Stimulated activated effector memory CD8-positive, alpha-beta T cell treated with anti-CD3 and anti-CD28 coated beads, Interleukin-12 subunit alpha, Interleukin-12 subunit beta, amount 100 ng/mL, for 72 hours (primary cell): ENCODE measurements at places on chromosomes 16 and 17.

GRCh38 chr17:11284811-11285210 is 43.8 kb downstream of the SHISA6 start:
- no peak for DNase-seq

DNA sequence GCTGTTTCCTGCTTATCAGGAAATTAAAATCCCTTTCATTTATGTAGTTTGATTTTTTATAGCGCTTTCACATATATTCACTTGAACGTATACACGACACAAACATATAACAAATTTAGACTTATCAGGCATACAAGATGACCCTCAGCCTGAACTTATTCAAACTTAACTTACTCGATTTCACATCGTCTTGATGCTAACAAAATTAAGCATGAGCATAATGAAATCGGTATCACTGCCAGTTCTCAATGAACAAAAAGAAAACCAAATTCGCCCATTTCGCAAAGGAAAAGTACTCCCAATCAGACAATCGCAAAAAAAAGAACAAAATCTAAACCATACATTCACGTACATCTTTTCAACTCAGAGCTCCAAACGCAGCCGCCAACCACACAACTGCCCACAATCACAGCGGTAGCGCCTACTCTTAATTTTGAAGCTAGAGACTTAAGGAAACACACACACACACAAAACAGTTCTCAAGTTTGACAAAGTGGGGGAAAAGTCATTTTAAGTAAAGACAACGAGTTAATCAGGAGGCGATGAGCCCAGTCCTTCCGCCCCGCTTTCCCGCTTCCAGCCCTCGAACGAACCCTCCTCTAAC is 1.1 kb downstream of the GJC1 start:
- DNase-seq = no peak

GRCh38 chr17:73613271-73614233 is 30.7 kb downstream of the SDK2 start:
- DNase-seq = no peak

DNA sequence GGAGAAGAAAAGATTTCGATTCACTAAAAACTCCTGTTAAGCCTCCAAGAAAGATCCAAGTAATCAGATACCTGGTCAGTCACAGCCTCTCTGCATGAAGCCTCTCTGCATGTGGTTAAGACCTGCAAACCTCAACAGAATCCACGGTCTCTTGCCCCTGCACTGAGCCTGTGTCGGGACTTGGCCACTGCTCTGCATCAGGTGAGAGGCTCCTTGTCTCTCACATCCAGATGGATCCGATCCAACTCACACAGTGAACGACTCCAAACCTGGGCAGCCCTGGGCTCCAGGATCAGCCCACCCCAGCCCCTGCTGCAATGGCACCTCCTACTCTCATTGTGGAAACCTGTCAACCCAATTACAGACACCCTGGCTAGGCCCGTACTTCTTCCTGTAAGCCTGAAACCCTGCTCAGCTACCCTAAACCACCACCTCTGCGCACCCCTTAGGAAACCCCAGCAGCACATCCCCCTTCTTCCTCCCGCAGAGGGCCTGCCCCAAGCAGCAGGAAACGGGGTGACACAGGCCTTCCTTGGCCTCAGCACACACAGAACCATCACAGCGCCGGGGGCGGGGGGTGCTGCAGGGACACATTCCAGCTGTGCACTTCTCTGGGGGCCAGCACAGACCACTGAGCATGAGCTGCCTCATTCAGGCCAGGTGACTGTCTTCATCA is 129.5 kb downstream of the ANKRD11 start:
- DNase-seq = peak; percentile 54

DNA sequence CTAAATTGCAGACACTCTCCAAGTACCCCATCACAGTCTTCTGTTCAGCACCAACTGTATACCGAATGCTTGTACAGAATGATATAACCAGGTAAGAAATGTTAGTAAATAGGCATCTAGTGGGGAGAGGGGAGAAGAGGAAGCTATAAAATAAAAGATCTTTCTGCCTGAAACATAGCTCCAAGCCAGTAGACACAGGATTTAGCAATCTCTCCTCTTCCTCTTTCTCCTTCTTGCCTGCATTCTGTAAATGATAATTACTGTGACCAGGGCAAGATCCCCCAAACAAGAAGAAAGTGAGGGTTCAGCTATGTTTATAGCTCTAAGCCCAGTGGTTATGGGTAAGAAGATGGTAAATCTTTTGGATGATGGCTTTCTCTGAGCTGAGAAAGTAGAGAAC is 17.9 kb downstream of the ACSM3 start:
- DNase-seq = no peak

DNA sequence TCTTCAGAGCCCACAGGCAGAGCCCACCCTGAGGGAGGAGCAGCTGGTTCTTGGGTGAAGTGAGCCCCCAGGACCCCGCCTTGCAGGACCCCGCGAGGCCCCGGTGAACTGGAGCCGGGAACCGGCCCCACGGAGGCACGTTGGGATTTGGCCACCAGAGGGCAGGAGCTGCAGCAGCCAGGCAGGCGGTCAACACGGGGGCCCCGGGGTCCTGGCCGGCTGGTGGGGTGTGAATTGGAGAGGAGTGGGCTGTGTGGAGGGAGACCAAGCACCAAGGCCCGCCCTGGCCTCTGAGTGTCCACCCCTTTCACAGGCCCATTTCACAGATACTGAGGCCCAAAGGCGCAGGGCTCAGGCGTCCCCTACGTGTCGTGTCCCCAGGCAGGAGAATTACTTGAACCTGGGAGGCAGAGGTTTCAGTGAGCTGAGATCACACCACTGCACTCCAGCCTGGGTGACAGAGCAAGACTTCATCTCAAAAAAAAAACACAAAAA is 2.2 kb downstream of the DPEP1 start:
- no peak for DNase-seq

- no peak for DNase-seq
These were observed 281.9 kb upstream of the ASIC2 start for GRCh38 chr17:33574942-33575445.

- no peak for DNase-seq
These were observed 20.2 kb upstream of the CES1 start for GRCh38 chr16:55853114-55853513.

GRCh38 chr17:64632606-64633005 is 29.5 kb downstream of the SMURF2 start:
- DNase-seq = no peak

GRCh38 chr17:64777415-64778239 is 115.5 kb upstream of the SMURF2 start:
- no peak for DNase-seq

- no peak for DNase-seq
These were observed 35.7 kb upstream of the SSTR5 start for GRCh38 chr16:1036726-1037393.

- DNase-seq = no peak
These were observed 27.5 kb downstream of the MYBBP1A start for GRCh38 chr17:4527566-4528125.

- no peak for DNase-seq
These were observed 86.0 kb upstream of the AMZ2 start for GRCh38 chr17:68161644-68162428.

DNA sequence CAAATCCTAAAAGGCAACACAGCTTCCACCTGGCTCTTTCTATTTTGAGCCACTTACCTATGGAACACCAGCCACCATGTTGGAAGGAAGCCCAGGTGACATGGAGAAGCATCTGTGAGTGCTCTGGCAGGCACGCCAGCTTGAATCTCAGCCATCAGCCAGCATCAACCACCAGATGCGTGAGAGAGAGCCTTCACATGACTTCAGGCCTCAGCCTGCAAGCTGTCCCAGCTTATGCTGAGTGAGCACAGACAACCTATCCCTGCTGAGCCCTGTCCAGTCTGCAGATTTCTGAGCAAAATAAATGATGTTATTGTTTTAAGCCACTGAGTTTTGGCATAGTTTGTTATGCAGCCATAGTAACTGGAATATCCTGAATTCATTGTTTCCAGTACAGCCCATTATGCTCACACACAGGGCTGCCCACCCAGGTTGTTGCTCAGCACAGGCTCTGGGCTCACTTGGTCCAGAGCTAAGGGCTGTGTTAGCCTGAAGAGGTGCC is 35.1 kb downstream of the TMEM238L start:
- DNase-seq = no peak

DNA sequence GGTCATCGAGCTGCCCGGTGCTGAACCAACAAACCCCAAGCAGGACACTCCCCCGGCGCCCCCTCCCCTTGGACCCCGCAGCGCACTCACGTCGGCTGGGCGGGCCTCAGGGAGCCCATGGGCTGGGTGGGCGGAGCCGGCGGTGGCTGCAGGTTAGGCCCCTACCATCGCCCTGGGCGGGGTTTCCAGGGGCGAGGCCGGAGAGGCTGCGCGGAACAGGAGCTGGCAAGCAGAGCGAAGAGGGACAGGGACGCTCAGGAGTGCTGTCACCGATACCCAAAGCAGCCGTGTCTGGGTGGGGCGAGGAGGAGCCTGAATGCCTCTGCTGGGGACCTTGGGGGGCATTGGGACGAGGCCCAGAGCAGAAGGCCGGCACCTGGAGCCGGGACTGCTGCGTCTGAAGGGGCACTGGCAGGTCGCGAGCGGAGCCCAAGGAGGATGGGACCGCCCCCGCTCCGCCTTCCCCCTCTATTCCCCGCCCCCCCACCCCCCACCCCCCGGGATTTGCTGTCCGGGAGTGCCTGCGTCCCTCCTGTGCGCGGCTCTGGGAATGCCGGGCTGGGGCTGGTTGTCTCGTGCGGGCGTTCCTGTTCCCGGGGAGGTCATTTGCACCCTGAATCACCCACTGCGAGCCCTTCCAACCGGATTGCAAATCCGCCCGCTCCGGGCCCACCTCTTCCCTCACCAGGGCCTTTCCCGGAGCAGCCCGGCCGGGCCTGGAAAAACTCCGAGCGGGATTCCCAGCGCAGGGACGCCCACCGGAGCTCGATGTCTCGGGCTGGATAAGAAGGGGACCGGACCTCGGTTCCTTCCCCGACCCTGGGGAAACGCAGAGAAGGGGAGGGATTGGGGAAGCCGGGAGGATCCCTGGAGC is 902 bp downstream of the ARHGAP27 start:
- DNase-seq = peak; percentile 89

DNA sequence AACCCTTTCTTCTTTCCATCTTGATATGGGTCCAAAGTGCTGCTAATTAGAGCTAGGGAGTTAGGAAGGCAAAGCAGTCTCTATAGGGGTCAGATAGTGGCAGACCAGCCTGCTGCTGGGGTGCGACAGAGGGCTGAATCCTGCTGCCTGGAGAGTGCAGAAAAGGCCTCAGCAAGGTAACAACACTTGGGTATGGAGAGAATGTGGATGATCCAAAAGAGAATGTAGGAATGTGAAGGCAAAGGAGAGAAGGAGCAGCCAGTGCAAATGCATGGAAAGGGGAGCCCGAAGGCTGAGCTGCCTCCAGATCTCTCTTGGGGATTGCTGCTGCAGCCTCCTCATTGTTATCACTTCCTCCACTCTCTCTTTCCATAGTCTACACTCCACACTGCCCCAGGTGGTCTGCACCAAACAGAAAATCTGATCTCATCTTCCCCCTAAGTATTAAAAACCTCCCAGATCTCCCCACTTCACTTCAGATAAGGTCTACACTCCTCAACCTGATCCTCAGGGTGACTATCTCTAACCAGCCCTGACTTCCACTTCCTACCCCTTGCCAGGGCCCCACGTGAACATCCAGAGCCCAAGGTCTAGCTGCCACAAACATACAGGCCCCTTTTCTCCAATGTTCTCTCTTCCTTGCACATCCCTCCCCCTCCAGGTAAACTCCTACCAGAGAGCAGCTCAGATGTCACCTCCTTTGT is 28.8 kb downstream of the TOM1L2 start:
- no peak for DNase-seq

- DNase-seq = no peak
These were observed 1.5 kb upstream of the GLG1 start for GRCh38 chr16:74608381-74608780.

DNA sequence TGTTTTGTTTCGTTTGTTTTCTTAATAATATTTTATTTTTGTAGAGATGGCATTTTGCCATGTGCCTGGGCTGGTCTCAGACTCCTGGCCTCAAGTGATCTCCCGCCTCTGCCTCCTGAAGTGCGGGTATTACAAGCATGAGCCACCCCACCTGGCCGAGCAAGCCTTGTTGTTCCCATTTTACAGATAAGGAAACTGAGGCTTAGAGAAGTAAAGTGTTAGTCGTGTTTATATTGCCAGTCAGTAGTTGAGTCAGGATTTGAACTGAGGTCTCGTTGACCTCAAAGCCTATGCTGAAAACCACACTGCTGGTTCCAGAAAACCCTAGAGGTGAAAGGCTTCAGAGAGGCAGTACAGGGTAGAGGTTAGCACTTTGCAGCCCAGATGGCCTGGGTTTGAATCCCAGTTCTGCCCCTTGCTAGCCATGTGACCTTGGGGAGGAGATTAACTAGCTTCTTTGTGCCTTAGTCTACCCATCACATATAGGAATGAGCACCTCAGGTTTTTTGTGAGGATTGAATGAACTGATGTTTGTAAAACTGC is 102.0 kb downstream of the ABCC6 start:
- DNase-seq = no peak

DNA sequence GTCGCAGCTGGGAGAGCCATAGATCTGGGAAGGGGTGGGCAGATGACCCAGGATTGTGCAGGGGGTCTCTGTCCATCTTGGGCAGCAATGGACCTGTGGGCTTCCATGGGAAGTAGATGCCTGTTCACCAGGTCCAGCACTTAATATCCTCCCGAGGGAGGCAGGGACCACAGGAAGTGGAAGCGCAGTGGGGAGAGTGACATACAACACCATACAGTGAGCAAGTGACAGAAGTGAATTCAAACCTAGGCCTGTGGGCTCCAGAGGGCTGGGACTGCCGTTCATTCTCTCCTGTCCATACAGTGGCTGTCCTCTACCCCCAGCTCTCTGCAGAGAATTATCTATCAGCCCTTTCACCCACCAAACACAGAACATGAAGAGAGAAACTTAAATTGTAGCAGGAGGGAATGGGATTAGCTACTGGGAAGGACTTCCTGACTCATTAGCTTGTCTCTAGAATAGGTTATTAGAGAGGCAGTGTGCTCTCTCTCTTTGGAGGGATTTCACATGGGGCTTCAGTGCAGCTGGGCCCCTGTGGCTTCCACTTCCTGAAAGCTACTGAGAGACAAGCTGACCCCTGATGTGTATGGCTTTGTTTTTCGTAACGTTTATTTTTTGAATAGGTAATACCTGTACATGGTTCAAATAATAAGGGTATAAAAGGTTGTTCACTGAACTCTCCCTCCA is 13.1 kb upstream of the SEZ6 start:
- DNase-seq = no peak

GRCh38 chr16:70163596-70163995 is 10.0 kb upstream of the CLEC18C start:
- peak; percentile 52 for DNase-seq

DNA sequence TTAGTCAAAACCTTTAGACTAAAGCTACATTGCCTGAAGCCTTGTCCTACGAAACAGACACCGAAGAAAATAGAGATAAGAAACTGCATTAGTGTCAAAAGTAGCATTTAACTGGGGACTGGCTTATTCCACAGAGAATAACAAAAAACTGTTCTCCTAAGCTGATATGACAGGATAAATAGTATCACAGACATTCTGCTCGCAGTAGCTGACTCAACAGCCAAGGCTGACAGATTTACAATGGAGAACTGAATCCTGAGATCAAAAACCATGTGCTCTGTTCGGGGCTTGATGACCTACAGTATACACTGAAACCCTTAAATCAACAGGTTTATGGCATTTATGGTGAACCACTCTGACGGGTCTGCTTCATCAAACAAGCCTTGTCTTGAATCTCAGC is 25.5 kb downstream of the ADAMTS18 start:
- DNase-seq = no peak

GRCh38 chr17:14712611-14713021 is 411.7 kb downstream of the HS3ST3B1 start:
- no peak for DNase-seq

- DNase-seq = peak; percentile 90
These were observed 30.0 kb downstream of the TBCD start for GRCh38 chr17:82781894-82782274.

- no peak for DNase-seq
These were observed 36.3 kb downstream of the GAS7 start for GRCh38 chr17:10162096-10162495.
